ENCODE measurements at places on chromosomes 12 and 14.

GRCh38 chr12:103317220-103317619 lies 178.5 kb downstream of the C12orf42 start:
- no peak for DNase-seq

DNA sequence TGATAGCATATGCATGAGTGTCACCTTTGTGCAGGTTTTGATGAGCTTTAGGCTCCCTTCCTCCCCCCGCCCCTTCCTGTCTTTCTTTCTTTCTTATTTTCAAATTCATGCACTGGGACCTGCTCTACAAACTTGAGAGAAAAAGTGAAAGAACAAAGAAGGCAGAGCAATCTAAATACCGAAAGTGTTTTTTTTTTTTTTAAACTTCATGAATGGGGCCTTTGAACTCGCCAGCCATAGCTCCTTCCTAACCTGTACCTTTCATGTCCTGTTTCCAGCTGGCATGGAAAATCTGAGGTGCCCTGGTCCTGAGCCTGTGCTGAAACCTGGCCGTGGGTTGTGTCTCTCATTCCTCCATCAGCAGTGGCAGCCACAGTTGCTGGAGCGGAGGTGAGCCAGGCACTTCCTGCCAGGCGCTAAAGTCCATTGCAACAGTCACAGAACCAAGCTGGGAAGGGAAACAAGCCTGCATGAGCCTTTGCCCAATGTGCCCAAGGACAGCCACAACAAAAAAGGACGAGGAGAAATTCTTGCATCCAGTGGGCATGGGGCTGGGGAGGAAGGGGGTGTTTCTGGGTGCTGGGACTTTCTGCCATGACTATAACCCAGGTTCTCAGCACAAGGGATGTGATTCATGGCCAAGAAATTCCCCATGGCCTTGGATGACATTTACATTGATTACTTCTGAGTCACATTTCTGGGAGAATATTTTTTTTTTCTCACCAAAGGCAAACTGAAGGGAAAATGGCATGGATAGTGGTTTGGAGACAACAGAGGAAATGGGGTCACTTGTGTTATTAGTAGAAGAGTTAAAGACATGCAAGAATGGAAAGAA lies 102.7 kb downstream of the TMEM30B start:
- no peak for DNase-seq

GRCh38 chr14:26233118-26233517 lies 364.7 kb downstream of the NOVA1 start:
- DNase-seq, result no peak

DNA sequence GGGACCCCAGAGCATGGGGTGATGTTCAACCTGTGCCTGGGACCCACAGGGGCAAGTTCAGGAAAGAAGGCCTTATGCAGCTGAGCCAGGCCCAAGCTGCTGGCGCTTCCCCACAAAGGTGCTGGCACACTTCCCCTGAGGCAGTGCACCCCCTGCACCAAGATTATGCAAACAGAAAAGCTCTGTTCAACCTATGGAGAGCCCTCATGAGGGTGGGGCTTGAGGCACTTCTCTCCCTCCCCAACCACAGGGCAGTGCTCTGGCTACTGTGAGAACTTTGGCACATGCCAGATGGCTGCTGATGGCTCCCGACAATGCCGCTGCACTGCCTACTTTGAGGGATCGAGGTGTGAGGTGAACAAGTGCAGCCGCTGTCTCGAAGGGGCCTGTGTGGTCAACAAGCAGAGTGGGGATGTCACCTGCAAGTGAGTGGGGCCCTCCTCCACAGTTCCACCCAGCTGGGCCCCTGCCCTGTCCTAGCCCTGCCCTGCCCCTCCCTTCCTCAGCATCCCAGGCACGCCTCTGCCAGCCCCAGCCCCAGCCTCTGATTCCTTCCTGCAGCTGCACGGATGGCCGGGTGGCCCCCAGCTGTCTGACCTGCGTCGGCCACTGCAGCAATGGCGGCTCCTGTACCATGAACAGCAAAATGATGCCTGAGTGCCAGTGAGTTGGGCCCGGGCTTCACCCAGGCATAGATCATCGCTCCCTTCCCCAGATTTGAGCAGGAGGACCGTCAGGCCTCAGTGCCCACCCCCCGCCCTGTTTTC lies 5.5 kb upstream of the NXPH4 start:
- DNase-seq, result no peak

DNA sequence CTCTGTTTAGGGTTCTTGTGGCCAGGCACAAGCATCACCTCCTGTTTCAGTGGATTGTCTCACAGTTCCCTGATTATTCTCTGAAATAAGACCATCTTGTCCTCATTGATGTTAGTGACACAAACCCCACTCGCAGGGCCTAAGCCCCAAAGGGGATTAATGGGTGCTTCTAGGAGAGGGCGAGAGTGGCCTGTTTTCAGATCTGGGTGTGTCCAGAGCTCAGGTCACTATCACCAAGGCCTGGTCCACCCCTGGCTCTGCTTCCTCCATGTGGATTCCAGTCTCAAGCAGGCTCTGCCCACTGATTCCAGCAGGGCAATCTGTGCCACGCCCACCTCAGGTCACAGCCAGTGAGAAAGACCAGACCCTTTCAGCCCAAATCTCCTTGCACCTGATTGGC lies 361.9 kb downstream of the ADGRD1 start:
- no peak for DNase-seq

- DNase-seq, result no peak
Observed at GRCh38 chr12:110108309-110109036, 15.7 kb upstream of the IFT81 start.

- DNase-seq, result no peak
Observed at GRCh38 chr14:95730126-95730525, 16.2 kb upstream of the TCL1A start.

- peak; percentile 75 for DNase-seq
Observed at GRCh38 chr12:49198431-49199155, 9.7 kb upstream of the TUBA1A start.

DNA sequence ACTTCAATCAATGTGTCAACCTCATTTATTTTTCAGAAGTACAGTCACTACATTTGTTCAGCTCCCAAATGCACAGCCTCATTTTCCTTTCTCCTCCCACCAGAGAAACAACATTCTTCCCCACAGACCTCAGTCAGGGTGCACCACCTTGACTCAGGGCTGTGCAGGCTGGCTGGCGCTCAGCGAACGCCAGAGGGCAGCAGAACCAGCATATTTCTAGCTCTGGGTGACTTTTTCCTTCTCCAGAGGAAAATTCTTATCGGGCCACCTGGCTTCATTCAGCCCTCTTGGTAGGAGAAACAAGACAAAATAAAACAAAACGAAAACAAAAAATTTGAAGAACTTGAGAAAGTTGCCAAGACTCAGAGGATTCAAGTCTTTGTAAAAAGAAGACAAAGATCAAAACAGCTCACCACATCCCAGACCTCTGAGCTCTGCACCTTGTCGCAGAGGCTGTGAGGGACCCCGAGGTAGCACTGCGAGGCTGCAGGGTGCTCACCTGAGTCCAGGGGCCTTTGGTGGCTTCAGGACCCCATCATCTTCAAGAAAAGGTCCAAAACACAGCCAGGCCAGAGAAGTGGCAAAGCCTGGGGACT lies 33.7 kb downstream of the PAH start:
- peak; percentile 50 for DNase-seq

- no peak for DNase-seq
Observed at GRCh38 chr12:101729842-101730241, 9.4 kb downstream of the SYCP3 start.

- DNase-seq, result peak; percentile 77
Observed at GRCh38 chr14:51211149-51211548, 28.9 kb upstream of the TMX1 start.

- DNase-seq, result no peak
Observed at GRCh38 chr12:98351089-98351488, 164.3 kb upstream of the TMPO start.

DNA sequence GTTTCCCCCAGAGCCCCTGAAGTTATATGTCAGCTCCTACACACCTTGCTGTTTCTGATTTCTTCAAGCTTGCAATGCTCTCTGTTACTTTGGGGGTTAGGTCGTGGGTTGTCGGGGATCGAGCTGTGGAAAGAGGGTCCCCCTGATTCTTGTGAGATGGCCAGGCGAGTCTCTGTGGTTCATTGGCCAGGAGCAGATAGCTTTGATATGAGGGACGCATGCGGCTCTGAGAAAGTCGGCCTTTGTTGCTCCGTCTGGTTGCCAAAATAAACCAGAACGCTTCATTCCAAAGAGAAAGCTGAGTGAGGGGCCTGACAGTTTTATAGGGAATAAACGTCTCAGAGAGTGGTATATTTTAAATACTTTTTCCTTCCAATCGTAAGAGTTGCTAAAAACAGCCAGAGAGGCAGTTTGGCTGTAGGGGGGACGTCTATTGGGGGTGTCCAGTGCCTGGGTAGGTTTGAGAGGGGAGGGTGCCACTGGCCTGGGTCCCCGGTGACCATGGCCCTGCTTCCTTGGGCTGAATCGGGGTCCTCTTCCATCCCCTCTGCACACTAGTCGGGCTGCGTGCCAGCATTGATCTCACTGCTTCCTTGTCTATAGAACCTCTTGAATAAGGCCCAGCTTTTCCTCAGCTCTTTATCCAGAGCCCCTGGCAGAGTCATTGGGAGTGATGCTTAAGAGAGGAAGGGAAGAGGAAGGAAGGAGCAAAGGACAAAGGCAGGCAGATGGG lies 18.9 kb downstream of the CCND2 start:
- DNase-seq, result no peak
